ENCODE measurements at places on chromosomes 3 and 15. TPM values are rescaled to one million over a fixed set of nuclear protein-coding genes. Genes with fewer than 3 reads are reported as not detected.

GRCh38 chr15:51227940-51228732 lies 110.3 kb downstream of the CYP19A1 start:
- no peak for DNase-seq

- no peak for DNase-seq
These were observed 90.7 kb downstream of the CNTN6 start for GRCh38 chr3:1183320-1184048.

- DNase-seq = no peak
These were observed 23.6 kb downstream of the MLH1 start for GRCh38 chr3:37016903-37017302.

DNA sequence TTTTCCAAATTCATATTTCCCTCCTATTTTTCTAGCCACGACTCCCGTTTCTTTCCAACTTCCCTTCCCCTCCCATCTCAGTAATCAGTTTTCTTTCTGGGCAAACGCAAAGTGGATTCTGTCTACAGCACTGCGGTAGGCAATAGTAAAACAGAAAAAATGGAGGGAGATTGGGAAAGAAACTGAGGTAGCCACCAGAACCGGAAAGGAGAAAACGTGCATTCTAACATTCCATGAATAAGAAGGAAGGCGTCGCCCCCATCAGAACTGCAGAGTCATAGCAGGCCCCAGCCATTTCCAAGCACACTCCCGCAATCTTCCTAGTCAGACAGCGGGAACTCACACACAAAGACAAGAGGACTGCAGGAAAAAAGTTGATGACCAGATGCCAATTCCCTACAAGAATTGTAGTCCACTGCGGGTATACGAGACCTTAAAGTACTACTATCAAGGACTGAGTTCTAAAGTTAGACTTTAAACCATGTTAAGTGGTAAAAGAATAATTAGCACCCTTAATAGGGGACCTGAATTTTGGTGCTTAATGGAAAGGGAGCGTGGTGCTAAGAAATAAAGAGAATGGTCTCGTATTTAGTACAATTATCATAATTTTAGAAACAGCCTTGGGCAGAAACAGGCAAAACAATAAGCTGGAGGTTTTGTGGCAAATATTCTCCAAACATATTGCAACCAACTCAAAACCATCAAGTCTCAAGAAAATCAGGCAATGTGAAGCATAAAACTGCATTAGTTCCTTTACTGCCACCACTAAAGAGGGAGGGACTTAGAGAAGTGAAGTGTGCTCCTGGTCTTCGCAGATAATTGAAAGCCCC lies 1.4 kb downstream of the PFN2 start:
- DNase-seq = peak; percentile 27

- no peak for DNase-seq
These were observed 383.1 kb upstream of the TPRG1 start for GRCh38 chr3:188788621-188789081.

DNA sequence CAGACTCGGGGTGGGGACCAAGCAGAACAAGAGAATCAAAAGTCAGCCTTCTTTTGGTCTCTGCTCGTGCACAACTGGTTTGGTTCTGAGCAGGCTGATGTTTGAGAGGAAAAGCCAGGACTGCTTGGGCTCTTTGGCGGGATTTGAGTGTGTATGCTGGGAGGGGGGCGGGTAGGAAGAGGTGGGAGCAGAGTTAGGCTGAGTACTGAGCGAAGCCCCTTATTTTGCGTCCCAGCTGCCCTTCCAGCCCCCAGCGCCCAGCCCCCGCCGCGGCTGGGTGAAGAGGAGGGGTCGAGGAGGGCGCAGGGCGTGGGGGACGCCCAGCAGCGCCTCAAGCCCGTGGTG lies 153.5 kb upstream of the GOLIM4 start:
- DNase-seq = no peak

DNA sequence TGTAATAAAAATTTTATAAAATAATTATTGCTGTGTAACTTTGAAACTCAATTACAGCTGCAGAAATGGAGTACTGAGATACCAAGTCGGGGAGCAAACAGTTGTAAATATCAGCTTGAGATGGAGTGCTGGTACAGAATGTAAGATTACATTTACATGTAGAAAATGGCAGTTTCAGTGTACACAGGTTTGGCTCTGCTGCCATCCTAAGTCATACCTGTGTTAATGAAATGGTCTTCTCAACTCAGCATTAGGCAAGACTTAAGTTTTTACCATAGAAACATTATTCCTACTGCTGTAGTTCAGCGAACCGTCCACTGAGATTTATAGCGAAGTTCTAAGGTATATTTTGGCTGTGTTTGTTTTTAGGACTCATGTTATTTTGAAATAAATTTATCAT lies 110.1 kb upstream of the TBL1XR1 start:
- DNase-seq = no peak

DNA sequence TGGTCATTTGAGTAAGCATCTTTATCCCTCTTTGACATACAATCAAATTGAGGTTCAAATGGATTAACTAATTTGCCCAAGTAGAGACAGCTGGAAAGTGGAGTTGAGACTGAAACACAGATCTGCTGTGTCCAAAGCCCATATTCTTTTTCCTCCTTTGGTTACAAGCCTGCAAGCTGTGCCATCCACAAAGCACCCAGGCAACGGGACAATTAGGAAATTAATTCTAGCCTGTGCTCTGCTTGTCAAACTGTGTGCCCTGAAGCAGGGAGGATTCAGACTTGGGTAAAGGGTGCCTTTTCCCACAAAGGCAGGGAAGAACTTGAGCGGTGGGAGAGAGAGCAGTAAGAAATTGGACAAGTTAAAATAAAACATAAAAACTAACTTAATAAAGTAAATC lies 127.9 kb downstream of the DTWD1 start:
- no peak for DNase-seq

GRCh38 chr15:65323071-65323511 lies 18.6 kb downstream of the RNU5B-1 start:
- no peak for DNase-seq

DNA sequence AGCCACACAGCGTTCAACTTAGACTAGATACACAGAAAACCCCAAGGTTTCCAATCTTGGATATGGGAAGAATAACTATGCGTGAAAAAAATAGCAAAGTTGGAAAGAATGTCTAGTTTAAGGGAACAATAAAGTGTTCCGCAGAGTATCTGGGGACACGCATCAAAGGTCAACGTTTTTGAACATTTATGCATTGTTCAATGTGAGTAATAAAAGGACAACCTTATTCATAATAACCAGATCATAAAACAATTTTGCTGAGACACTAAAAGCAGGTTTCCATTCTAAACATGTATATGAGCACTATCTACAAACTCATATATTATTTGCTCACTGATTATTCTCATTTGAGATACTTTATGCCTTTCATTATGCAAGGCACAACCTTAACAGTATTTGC lies 7.8 kb downstream of the ANO10 start:
- no peak for DNase-seq

DNA sequence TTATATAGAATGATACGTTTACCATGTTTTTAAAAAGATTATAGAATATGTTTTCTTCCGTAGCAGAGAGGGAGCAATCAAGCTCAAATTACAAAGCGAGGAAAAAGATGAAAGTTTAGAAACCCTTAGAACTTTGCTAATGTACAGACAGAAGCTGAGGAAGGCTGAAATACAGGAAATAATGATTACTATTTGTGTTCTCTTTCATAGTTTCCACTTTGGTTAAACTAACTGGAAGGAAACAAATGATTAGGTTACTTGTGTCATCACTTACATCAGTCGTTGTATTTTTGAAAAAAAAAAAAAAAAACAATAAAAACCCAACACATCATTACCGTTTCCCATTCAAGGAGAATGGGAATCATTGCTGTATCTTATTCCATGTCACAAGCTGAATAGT lies 337.8 kb upstream of the CBLB start:
- no peak for DNase-seq

GRCh38 chr3:62835554-62836236 lies 39.5 kb downstream of the CADPS start:
- no peak for DNase-seq

DNA sequence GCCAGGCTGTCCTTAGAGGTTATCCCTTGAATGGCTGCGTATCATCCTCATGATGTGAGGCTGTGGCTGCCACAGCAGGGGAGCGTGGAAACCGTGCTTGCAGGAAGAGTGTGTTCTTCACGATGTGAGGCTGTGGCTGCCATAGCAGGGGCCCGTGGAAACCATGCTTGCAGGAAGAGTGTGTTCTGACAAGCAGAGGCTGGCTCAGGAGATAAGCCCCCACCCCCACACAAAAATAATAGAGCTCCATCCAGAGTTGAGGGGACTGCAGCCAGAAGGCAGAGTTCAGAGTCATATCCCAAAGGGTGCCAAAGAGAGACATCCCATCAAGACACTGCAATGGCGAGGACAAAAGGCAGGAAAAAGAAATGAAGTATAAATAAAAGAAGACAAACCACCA lies 22.6 kb upstream of the BDH1 start:
- DNase-seq = no peak

DNA sequence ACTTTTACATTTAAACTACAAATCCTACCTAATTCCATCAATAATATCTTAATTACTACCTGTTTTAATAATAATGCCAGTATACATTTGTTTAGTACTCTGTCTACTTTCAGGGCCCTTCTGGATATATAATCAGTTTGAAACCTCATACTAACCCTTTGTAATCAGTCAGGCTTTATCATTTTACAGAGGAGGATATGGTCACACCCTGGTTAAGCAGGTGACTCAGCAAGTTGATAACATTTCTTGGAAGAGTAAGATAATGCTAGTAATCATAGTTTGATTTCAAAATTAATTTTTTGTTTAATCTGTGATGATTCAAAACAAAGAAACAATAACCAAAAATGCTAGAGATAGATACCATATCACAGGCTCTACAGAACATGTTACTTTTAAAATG lies 208.2 kb upstream of the MANF start:
- no peak for DNase-seq

DNA sequence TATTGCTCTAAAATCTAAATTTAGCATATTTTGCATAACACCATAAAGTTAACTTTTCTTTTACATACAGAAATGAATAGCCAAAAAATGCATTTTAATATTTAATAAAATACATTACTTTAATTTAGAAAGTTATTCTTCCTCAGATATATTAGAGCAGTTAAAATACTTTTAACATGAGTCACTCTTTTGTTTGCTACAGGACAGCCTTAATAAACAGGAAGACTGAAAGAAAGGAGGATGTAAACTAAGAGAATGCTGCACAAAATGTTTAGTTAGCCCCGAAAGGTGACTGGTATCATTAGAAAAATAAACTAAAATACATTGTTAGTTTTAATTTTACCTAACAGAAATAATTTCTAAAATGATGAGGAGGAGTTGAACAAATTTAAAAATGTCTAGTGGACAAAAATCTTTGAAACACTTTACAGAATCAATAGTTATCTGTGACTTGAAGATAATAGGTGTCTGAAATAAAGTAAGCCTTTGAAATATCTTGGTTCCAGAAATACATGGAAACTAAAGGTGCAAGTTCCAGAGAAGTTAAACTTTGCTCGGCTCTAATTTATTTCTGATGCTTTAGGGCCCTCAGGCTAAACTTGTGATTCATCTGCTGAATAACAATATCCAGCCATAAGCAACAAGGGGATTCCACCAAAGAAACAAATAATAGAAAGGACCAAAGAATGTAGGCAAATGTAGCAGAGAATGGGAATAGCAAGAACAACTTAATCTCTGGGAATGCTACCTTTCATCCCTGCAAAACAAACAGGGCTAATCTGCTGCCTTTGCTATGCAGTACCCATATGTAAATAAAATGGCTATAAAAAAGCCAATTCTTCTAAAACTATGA lies 138.3 kb upstream of the UBP1 start:
- no peak for DNase-seq

GRCh38 chr3:62670351-62670750 lies 204.9 kb downstream of the CADPS start:
- no peak for DNase-seq

DNA sequence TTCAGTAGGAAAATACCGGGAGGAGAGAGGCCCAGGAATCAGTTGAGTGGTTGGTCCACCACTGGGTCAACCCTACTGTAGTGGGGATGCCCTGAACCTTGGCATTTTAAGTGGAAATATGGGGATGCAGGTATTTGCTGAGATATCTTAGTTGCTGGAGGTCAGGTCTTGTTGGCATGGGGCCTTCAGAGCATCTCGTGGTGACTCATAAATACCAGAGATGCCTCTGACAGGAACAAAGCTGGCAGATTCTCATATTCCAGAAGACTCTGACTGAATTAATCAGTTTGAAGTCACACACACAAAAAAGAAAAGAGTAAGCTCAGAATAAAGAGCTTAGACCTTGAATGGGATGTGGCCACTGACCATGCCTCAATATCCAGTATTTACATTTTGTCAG lies 91.6 kb downstream of the CACNA2D3 start:
- DNase-seq = no peak

GRCh38 chr3:127552038-127552437 lies 38.5 kb downstream of the TPRA1 start:
- DNase-seq = no peak

DNA sequence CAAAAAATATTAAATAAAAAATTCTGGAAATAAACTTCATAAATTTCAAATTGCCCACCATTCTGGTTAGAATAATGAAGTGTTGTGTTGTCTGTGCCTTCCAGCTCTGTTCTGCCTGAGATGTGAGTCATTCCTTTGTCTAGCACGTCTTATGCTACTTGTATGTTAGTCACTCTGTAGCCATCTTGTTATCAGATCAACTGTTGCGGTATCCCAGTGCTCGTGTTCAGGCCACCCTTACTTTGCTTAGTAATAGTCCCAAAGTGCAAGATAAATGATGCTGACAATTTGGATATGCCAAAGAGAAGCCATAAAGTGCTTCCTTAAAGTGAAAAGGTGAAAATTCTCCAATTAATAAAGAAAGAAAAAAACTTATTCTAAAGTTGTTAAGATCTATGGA lies 527.5 kb downstream of the NAALADL2 start:
- no peak for DNase-seq

TGM4 gene
- total RNA-seq = not detected

CCRL2 gene
- total RNA-seq = 19.4 TPM

TRIM42 gene
- total RNA-seq = not detected

GOLGA8Q gene
- 0.43 TPM for total RNA-seq

SUCLG2 gene
- total RNA-seq = 210 TPM

SLC24A5 gene
- total RNA-seq = not detected

GOLGA6L7 gene
- total RNA-seq = not detected

TM6SF1 gene
- total RNA-seq = 2.0 TPM

TMCO5A gene
- total RNA-seq = not detected

ABHD6 gene
- total RNA-seq = 21.9 TPM

HTD2 gene
- total RNA-seq = 8.2 TPM

Measured in left colon (tissue), 2 donors.